ENCODE measurements at places on chromosomes 11 and 22.

DNA sequence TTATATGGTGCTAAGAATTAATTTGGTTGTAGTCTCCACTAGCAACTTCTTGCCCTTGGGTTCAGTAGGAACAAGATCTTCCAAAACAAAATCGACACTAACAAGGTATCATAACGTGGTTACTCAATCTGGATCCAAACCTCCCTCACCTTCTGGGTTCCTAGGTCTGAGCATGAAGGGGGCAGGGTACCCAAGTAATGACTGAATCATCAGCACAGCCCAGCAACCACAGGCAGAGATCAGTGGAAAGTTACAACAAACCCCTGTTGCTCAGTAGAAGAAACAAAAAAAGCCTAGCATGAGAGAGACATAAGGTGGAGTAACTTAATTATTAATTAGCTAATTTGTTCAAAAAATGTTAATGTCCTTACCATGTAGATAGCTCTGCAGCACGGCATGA is 221.4 kb downstream of the BLID start:
- no peak for DNase-seq

GRCh38 chr11:107370390-107370789 is 87.2 kb downstream of the CWF19L2 start:
- DNase-seq: peak; percentile 32

DNA sequence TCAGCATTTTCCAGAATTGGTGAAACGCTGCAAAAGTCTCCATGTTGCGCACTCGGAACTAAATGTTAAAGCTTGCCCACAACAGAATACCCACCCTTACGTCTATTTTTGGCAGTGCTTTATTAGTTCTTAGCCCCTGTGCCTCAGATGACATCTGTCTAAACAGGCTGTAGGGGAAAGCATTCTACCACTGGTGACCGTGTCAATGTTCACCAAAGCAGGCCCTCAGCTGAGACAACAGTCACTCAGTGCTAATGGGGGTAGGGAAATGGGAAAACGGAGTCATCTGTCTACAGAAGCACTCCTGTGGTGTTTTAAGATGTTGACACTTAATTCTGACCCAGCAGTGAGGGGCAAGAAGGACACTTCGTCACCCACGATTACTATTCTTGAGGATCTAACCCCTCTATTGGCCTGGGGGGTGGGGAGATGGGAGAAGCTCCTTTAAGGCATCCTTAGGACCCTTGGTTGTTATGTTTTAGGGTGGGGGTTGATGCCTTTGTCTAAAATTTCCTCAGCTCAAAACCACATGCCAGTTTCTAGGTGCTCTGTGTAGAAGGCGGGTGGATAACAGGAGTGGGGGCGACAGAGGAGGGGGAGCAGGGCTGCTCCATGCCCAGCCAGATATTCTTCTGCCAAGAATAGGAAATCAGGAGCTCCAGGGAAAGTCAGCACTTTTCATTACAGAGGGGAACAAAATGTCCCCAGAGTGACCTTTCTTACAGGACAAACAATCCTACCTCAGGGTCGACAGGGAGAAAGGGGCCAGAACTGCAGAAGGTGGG is 15.6 kb upstream of the MFRP start:
- DNase-seq: no peak

GRCh38 chr11:12076840-12077534 is 33.4 kb upstream of the MICAL2 start:
- DNase-seq: peak; percentile 65

DNA sequence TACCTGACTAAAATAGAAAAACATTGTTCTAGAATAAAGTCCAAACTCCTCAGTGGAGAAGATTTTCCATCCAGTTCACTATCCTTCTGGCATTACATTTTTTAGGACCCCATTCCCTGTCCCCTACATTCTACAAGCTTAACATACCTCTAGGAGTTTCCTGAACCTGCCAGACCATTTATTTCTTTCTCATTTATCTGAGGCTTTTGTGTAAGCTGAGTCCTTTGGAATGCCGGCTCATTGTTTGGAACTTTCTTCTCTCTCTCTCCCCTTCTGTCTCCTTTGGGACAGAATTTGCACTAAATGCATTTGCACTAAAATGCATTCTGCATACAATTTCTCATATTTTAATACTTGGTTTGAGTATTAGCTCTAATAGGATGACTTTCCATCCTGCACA is 393.0 kb upstream of the ANO3 start:
- DNase-seq: no peak

DNA sequence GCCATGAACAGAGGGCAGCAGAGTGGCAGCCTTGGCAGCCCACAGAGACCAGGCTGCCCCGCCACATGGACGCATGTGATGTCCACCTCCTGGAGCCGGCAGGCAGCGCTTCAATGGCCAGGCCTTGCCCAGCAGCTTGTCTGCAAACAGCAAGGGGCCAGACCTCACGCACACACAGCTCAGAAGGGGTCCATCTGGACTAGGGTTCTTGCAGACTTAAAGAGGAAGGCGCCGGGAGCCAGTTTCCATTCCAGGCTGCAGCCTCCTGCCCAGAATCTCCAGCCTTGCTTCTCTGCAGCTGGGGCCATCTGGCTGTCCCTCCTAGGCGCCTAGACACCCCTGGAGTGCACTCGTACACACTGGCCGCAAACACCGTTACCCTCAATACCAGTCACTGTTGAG is 91.9 kb upstream of the TMEM45B start:
- DNase-seq: no peak

- DNase-seq: no peak
Measured at GRCh38 chr22:32803738-32804435, 2.4 kb downstream of the TIMP3 start.

DNA sequence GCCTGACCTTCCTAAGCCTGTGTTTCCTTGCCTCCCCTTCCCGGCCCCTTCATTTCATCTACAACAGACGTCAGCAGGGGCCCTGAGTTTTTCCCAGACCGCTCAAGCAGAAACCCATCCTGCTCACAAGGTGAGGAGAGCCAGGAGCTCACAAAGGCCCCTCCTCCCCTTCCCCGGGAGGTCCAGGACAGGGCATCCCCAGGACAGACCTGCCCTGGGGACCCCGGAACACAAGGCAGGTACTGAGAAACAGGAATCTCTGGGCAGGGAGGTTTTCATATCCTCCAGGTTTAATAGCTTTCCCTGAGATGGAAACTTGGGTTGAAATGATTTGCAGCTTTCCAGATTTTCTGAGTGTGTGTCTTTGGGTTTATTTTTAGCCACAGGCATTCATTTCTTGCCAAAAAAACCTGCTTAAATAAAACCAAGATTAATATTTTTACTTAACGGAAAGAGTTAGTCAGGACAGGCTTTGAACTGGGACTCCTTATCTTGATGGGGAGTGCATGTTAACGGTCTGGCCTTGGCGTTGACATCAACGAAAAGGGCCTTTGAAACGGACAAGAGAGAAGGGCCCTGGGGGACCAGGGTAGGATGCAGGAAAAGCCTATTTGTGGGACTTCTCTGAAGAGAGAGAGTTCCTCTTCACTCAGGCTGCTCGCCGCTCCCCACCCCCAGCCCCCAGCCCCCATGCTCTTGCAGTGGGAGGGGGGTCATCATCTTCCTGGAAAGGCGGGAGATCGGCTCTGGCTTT is 38.5 kb downstream of the TIMP3 start:
- DNase-seq: no peak

- DNase-seq: no peak
Measured at GRCh38 chr11:23679041-23679440, 817.8 kb upstream of the LUZP2 start.

DNA sequence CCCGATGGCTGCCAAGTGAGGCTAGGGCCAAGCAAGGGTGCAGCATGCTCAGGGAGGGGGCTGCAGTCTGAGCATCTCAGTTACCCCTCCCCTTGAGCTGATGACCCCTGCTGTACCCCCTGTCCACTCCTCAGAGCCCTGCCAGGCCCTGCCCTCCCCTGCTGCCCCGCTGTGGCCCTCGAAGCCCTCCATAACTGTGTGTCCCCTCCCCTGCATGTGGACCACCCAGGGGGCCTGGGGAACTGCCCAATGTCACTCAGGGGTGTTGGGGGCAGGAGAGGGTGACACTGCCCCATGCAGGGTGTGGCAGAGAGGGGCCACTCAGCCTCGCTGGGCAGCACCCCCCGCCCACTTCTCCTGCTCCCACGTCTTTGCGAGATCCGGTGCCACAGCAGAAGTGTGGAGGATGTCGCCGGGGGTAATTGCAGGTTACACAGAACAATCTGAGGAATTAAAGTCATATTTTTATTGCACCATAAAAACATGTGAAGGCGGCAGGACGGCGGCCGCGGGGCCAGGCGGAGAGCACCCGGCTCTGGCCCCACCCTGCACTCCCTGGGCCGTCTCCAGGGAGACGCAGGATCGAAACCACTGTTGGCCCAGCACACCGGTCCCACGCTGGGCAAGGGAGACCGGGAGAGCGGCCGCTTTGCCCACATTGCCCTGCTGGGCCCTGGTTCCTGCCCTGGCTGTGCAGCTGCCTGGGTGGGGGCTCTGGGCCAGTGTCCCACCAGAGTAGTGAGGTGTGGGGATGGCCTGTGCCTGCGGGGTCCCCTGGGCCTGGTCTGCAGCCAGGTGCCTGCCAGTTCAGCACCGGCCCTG is 18.7 kb upstream of the GNB1L start:
- no peak for DNase-seq

DNA sequence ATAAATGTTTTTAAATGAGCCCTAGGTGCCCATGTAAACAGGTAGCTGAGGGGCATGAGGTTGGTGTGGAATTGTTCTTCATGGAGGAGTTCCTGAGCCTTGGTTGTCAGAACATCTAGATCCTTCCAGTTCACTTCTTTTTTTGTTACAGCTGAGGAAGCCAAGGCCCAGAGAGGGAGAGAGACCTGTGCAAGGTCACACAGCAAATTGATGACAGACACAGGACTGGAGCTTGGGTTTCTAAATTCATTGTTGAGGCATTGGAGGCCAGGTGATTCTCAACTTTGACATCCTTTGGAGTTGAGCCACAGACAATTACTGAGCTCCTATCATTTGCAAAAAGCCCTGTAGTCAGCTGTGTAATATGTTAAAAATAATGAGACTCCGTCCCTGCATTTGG is 73.1 kb upstream of the CRYBB3 start:
- no peak for DNase-seq

DNA sequence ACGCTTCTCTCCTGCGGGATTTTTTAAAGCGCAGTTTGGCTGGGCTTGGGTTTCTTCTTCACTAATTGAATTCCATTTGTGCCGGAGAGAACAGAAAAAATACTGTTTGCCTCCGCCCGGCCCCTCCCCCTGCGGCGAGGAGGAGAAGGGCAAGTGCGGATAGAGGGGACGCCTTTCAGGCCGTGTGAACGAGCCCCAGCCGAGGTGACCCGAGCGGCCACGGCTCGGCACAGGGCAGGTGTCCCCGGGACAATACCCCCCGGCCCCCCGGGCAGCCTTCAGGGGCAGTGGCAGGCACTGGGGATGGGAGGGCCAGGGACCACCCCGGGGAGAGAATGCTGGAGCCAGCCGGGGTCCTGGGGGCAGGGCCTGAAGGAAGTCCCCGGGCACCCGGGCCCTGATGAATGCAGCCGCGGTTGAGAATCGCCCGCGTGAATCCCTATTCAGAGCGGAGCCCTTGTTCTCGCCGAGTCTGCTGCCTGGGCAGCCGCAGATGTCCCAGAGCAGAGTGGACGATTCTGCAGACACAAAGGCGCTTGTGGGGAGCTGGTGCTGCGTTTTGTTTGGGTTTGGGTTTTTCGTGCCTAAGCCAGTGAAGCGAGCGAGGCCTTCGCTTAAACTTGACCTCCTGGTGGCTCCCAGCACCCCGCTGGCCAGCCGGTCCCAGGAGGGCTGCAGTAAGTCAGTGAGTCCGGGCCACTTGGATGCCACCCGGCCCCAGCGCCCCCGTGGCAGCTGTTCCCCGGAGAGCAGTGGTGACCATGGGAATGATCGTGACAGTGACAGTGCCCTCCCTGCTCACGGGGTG is 96.0 kb downstream of the WNT7B start:
- DNase-seq: no peak

DNA sequence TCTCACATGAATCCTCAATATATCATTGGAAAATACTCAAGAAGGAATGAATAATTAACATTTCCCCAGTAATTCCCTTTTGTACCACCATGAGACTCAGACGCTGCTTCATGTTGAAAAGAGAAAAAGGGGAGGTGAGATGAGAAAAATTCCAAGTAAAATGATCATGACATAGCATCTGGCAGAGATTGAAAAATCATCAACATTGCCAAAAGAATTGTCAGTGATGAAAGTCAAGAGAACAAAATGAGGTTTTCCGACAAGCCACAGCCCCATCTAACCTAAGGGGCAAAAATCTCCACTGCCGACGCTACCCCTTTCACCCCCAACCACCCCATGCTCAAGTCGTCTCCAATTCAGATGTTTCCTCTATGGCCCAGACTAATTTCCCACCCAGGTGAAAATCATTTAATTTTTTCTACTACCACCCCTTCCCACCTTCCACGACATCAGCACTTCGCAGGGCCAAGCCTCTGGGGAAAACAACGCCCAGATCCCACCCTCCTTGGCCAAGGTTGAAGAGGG is 1.2 kb downstream of the RAB6A start:
- peak; percentile 26 for DNase-seq

GRCh38 chr11:118552341-118552740 is 13.4 kb downstream of the IFT46 start:
- no peak for DNase-seq

DNA sequence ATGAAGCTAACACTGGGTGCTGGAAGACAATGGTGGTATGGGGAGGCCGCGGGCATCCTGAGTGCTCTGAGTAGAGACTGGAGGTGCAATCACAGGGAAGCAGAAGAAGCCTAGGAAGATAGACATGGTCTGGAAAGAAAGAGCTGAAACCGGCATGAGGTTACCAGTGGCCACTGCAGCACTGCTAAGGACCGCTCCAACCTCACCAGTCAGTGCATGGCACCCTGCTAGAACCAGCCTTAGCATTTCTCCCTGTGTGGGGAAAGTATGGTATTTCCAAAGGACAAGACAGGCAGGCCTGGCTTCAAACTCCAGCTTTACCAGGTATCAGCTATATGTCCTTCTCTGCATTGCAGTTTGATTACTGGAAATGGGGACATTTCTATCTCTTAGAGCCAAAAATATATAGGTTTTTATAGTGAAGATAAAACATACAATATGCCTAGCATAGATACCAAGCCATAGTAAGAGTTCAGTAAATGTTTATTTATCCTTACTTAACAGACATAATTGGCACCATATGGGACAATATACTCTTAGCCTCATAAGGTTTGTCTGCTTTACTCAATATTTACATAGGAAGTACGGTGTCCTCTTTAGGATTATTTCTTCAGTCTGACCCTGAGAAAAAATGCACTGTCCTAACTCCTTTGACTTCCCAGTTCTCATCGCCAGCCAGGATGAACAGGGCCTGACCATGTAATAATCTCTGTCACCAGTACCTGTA is 231.1 kb downstream of the TENM4 start:
- peak; percentile 39 for DNase-seq

DNA sequence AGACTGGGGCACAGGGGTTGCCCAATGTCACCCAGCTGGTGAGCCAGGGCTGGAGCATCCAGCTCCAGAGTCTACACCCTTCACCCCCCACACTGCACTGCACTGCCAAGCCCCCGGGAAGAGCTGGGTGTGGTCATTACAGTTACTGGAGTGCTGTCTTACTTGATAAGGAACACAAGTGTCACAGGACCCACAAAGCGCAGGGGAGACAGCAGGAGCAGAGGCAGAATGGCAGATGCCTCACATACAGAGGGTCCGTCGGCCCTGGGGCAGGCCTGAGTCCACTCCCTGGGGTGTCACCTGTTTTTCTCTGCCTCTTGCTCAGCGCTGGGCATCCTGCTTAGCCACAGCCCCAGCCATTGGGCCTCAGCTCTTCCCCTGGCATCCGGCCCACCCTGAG is 7.7 kb downstream of the IL2RB start:
- no peak for DNase-seq

- peak; percentile 34 for DNase-seq
Measured at GRCh38 chr22:50271519-50271970, 1.4 kb upstream of the MAPK11 start.

Data from fibroblast of gingiva (primary cell).